ENCODE measurements at places on chromosomes 3 and 15.

DNA sequence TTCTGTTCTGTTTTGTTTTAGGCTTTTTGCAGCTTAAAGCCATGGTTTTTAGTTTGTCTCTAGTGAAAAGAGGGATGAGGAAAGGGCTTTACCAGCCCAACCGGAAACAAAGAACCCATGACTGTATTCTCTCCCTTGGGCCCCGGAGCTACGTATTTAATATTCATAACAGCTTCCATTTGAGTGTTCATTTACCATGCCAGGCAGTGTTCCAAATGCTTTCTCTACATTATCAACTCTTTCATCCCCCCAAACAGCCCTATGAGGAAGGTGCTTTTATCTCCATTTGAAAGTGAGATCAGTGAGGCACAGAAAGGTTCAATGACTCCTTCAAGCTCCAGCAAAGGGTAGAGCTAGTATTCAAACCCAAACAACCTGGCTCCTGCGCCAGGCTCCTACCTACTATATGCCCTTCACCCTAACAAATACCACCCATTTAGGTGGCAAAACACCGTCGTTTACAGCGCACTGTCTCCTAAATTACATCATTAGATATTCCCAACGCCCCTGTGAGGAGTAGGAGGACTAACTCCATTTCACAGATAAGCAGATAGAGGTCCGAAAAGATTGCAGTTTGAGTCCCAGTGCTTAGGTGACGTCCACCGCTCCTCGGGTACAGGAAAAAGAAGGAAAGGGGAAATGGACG lies 27.9 kb downstream of the GTPBP8 start:
- no peak for DNase-seq

DNA sequence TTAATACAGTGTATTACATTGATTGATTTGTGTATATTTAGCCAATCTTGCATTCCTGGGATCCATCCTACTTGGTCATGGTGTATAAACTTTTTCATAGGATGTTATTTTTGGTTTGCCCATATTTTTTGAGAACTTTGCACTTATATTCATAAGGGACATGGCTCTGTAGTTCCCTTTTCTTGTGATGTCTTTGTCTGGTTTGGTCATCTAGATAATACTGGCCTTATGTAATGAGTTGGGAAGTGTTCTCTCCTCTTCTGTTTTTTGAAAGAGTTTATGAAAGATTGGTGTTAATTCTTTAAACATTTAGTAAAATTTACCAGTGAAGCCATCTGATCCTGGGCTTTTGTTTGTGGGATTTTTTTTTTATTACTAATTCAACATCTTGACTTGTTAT lies 9.6 kb downstream of the CHST13 start:
- no peak for DNase-seq

DNA sequence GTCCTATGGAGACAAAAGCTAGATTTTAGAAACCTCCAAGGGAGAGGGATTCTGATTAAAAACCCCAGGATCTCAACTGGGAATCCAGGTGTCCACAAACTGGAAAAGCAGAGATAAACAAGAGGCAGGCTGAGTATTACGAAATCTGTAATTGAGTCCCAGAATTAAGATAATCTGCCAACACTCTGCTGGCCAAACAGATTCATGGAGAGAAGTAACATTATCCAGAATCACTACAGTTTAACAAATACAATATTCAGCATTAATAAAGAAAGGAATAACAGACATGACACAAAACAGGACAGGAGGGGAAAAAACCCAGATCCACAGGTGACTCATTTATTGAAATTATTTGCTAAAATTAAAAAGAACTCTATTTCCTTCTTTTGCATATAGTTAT lies 227.2 kb upstream of the NANOGP8 start:
- DNase-seq = no peak

DNA sequence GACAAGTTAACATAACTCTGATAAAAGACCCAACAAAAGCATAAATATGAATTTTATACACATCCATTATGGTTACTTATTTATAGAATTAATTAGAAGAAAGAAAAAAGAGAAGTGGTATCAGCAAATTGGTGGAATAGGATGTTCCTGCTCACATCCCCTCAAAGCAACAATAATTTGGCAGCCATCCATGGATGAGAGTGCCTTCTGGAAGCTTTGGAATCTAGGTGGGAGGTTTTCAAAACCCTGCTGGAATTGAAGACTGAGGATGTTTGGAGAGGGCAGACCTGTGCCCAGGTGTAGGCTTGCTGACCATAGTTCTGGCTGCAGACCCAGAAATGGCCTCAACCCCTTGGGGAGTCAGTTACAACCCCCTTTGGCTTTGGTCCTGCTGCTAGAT lies 91.2 kb downstream of the EDEM1 start:
- no peak for DNase-seq

DNA sequence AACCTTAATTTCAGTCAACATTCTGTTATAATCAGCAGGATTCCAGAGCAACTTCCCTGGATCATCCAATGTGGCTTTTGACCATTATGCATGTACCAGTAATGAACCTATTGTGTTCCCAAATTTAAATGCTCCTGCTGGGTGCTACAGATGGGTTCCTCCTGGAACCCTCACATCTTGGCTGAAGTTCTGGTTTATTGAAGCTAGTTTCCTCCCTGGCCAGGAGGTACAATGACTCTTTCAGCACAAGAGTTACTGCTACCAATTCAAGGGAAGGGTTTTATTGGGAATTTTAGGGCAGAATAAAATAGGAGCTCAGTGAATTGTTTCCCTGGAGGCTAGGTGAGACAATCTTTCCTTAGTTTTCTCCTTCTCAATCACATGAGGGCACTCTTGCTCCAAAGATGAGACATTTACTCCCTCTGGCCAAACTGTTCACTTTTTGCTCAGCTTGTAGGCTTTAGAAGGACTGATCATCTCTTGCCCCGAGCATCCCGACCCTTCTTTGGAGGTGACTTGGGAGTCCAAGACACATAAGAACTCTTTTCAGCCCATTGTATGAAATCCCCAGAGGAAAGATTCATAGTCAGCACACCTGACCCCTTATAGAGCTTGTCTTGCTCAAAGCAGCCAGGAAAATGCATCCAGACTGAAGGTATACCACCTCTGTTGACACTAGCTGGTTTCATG lies 8.8 kb upstream of the NPHP3 start:
- DNase-seq = no peak

GRCh38 chr3:134327594-134327975 lies 46.7 kb downstream of the AMOTL2 start:
- DNase-seq = no peak

All from stimulated activated CD4-positive, alpha-beta T cell treated with anti-CD3 and anti-CD28 coated beads, Interleukin-12 subunit alpha, Interleukin-12 subunit beta, amount 100 ng/mL, for 48 hours (primary cell).